ENCODE measurements at places on chromosomes 7 and 10.

DNA sequence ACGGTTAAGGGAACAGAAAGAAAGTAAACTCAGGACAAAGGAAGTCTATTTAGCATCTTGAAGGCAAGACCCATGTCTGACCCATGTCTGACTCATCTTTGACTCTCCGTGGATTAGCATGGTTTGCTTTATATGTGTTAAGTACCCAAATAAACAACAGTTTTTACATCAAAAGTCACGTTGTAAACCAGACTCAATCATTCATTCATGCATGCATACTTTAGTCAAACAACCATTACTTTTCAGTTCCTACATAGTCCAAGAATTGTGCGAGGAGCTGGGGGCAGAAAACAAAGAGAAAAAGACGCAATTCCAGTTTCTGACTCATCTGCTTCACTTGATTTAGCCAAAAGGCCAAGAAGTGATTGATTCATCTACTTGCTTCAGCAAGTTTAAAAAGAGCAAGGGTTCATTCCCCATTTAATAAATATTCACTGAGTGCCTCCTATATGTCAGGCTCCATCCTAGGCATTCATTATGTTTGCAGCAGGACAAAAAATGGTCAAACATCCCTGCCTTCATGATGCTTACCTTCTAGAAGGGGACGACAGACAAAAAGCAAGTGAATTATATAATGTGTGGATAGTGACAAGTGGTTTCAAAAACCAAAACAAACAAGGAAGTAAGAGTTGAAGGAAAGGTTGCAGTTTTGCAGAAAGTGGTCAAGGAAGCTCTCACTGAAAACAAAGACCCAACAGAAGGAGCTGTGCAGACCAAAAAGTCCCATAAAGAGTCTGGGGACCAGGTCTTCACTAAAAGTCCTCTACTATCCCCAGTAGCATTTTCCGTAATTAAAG, 116.2 kb downstream of the FAM107B start:
- DNase-seq, result no peak

DNA sequence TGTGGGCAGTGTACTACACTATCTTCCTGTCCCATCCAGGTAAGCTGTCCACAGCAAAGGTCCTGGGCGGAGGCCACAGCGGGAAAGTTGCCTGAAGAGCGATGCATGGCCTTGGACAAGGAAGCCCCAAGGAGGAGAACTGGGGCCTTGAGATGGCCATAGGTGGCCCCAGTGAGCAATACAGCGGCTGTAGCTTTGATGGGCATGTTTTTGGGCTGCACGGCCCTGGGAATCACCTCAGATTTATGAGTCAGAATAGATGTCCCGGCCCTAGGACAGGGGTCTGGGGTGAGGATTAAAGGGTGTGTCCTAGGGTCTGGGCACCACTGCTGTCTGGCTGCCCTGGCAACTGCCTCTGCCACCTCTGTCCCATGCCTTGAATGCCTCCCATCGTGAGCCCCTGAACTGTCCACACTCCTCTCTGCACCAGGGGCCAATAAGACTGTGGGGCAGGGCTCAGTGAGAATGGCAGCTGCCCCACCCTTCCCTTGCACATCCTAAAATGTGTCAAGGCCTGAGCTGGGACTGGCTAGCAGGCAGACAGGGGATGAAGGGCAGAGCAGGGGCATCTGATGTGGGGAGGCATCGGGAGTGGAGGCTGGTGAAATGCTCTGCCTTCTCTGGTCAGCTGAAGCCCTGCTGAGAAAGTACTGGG, 9.4 kb upstream of the IRF5 start:
- no peak for DNase-seq

DNA sequence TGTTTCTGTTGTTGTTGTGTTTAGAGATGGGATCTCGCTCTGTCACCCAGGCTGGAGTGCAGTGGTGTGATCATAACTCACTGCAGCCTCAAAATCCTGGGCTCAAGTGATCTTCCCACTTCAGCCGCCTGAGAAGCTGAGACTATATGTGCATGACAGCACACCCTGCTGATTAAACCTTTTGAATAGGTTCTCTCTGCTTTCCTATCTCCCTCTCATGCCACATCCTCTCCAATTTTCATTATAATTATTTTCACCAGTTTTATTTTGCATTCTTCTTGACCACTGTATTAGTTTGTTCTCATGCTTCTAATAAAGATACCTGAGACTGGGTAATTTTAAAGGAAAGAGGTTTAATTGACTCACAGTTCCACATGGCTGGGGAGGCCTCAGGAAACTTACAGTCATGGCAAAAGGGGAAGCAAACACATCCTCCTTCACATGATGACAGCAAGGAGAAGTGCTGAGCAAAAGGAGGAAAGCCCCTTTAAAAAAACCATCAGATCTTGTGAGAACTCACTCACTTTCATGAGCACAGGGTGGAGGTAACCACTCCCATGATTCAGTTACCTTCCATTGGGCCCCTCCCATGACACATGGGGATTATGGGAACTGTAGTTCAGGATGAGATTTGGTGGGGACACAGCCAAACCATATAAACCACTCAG, 12.9 kb downstream of the AGK start:
- no peak for DNase-seq

GRCh38 chr10:89523274-89523673, 12.1 kb downstream of the SLC16A12 start:
- DNase-seq, result no peak

- DNase-seq, result no peak
Observed at GRCh38 chr10:23525406-23525805, 86.5 kb downstream of the OTUD1 start.

DNA sequence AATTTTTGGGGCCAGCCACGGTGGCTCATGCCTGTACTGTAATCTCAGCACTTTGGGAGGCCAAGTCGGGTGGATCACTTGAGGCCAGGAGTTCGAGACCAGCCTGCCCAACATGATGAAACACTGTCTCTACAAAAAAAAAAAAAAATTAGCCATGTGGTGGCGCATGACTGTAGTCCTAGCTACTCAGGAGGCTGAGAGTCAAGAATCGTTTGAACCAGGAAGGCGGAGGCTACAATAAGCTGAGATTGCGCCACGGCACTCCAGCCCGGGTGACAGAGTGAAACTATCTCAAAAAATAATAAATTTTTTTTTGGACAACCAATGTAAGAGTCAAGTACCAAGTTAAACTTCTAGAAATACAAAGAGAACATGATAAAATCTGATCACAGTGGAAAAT, 164.6 kb downstream of the AVL9 start:
- DNase-seq, result no peak

- no peak for DNase-seq
Observed at GRCh38 chr10:132493246-132493755, 44.3 kb upstream of the INPP5A start.

- no peak for DNase-seq
Observed at GRCh38 chr7:96380111-96380512, 58.2 kb upstream of the SLC25A13 start.

GRCh38 chr7:155872678-155873369, 60.6 kb upstream of the SHH start:
- DNase-seq, result no peak

- no peak for DNase-seq
Observed at GRCh38 chr7:12703881-12704280, 16.4 kb downstream of the ARL4A start.

DNA sequence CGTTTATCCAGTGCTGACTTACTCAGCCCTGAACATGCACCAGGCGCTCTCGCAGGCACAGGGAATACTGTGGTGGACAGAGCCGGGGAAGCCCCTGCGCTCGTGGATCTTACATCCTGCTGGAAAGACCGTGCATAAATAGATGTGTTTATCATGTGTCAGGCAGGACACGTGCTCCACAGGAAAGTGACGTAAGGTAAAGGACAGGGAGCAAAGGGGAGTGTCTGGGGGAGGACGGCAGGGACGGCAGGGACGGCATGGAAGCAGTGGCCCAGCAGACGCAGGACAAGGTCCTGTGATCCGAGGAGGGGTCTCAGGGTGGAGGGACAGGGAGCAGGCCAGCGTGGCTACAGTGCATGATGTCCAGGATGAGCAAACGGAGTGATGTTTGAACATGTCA, 410.5 kb downstream of the PAXIP1 start:
- DNase-seq, result no peak

GRCh38 chr7:152865461-152865860, 105.9 kb downstream of the ACTR3B start:
- DNase-seq, result no peak

GRCh38 chr10:101712997-101713396, 18.0 kb upstream of the FBXW4 start:
- no peak for DNase-seq

GRCh38 chr10:20630092-20630643, 266.9 kb downstream of the NEBL start:
- no peak for DNase-seq

DNA sequence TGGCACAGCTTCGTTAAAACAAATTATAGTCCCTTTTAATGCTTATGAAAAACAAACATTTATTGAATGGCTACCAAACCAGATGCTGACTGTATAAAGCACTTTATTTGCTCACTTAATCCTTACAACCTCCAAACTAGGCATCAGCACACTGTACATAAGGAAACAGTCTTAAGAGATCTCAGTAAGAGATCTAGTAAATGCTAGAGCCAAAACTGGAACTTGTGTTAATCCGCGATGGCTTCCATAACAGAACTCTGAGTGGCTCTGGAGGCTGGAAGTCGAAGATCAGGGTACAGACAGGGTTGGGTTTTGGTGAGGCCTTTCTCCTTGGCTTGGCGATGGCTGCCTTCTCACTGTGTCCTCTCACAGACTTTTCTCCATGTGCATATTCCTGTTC, 27.0 kb downstream of the PDZD8 start:
- no peak for DNase-seq

DNA sequence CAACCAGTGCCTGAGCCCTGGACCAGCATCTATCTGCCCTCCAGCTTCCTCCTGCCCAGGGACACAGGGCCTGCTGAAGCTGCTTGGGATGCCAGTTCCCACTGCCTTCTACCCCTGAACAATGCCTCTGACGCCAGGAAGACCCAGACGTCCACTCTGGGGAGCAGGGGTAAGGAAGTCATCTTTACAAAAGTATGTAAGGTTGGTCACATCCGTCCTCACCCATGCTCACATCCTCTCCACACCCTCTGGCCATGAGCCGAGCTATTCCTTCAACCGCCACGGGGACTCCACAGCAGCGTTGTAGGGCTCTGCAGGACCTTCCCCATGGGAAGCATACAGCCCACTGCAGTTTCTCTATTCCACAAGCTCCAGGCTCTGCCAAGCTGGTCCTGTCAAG, 58.5 kb downstream of the CLRN3 start:
- no peak for DNase-seq

DNA sequence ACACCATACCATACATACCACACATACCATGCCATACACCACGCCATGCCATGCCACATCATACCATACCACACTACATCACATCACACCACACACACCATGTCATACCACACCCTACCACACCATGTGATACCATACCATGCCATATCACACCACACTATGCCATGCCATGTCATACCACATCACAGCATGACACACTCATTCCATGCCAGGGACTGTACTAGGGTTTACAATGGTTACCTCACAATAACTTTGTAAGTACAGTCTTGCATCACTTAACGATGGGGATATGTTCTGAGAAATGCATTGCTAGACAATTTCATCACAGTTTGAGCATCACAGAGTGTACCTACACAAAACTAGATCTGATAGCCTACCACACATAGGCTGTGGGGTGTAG, 14.5 kb downstream of the PYROXD2 start:
- no peak for DNase-seq

- DNase-seq, result no peak
Observed at GRCh38 chr7:151592868-151593486, 73.3 kb upstream of the RHEB start.

DNA sequence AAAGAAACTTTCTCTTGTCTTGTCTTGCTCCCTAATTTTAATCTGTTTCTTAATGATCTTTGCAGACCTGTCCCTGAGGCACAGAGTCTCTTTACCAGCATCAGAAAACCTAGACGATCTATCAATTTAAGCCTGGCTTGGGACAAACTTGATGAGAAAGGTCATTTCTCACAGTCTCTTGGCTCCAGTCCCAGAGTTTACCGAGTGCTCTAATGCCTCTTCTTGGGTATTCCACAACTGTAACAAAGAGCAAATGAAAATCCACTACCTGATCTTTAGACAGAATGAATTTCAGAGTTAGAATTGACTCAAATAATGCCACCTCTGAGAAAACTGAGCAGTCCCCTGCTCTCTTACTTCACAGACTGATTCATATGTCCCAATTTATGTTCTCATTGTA, 106.4 kb upstream of the DNAJB12 start:
- DNase-seq, result no peak

DNA sequence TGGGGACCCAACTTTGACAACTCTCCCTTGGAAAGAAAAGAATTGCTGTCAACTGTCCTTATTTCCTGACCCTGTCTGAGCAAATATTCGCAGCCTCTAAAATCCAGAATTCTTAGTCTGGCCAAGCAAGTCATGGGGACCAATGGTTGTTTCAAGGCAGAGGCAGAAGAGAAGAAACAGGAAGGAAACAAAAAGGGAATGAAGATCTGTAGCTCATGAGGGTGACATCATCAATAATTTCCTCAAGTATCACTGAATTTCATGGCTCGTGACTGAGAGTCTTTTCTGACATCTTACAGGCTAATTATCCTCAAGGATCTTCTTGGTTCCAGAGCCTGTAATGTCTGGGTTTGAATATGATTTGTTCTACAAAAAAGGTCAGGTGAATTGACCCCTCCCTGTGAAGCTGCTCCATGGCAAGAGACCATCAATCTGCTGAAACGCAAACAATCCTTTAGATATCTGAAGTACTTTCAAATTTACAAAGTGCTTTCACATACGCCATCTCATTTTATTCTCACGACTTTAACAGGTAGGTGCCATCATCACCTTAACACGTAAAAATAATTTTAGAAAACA, 5.8 kb downstream of the CDK6 start:
- DNase-seq, result no peak

- DNase-seq, result no peak
Observed at GRCh38 chr10:29621161-29621560, 13.6 kb downstream of the SVIL start.

- no peak for DNase-seq
Observed at GRCh38 chr7:41716691-41717090, 13.8 kb upstream of the INHBA start.

GRCh38 chr10:133359554-133359971, 1.7 kb upstream of the FUOM start:
- no peak for DNase-seq

DNA sequence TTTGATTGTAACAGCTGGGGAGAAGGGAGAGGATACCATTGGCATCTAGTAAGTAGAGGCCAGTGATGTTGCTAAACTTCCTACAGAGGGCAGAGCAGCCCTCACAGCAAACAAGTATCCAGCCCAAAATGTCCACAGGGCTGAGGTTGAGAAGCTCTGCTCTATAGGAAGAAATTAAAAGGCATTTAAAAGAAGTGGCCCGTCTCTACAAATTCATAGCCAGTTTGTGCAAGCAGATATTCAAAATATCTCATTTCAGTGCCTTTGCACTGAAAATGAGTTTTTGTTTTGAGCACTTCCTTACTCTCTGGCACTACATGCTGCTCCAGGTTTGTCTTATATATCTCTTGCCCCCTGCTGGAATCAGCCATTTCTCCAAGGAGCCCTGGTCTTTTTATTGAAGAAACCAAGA, 330.0 kb downstream of the BBS9 start:
- no peak for DNase-seq

- DNase-seq, result no peak
Observed at GRCh38 chr7:70432567-70433001, 699.4 kb upstream of the GALNT17 start.
